ENCODE measurements at places on chromosomes 4 and X.

DNA sequence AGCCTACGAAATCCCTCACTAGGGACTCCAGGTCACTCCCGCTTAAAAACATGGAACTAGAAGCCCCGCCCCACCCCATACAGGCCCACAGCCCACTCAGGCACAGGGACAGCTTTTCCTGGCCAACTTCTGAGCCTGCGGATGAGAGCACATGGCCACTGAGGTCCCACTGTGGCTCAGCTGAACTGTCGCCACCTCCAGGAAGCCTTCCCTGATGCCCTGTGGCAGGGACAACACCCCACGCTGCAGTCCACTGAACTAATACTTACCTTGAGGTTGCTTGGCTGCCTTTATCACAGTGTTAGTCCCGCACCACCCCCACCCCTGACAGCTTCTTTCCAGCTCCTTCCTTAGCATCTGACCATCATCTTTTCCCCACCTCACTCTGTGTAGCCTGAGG is 39.3 kb upstream of the MAN2B2 start:
- DNase-seq: no peak

DNA sequence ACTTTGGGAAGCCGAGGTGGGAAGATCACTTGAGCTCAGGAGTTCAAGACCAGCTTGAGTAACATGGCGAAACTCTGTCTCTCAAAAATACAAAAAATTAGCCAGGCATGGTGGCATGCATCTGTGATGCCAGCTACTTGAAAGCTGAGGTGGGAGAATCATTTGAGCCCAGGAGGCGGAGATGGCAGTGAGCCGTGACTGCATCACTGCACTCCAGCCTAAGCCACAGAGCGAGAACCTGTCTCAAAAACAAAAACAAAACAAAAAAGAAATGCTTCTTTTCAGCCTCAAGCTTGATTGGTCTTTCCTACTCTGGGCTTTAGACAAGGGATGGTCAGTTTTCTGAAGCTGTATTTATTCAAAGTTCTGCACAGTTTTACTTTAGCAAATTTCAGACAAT is 15.8 kb upstream of the DHRSX start:
- DNase-seq: no peak

DNA sequence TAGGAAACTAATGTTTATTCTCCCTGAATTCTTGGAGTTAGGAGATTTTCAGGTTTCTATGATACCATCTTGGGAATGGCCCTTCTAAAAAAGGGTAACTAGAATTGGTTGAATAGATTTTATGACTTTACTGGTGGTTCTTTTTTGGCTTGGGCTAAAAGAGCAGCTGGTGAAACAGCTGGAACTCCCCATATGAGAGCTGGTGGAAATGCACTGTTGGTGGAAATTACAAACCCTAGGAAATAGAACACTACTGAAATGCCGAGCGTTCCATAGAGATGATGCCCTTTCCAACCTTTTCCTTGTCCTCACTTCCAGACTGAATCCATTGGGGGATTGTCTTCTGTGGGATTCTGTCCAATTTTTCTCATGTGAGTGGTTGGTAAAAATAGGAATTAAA is 139.5 kb downstream of the STIM2 start:
- no peak for DNase-seq

DNA sequence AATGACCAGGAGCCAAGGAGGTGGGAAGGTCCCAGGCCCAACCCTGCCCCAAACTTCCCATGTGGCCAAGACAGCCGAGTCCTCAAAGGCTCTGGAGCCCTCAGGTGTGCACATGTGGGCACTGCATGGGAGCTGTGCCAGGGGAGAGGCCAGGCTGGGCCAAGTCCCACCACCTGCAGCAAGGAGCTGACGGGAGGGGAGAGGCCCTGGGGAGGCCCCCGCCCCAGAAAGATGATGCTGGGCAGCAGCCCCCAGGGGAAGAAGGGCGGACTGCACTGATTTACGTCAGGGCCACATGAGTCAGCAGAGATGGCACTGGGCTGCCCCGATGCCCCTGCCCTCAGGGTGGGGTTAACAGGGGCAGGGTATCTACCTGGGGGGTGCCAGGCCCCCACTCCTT is 1.4 kb downstream of the L1CAM start:
- DNase-seq: no peak

GRCh38 chrX:6227935-6228334 is 732 bp downstream of the NLGN4X start:
- peak; percentile 1 for DNase-seq

DNA sequence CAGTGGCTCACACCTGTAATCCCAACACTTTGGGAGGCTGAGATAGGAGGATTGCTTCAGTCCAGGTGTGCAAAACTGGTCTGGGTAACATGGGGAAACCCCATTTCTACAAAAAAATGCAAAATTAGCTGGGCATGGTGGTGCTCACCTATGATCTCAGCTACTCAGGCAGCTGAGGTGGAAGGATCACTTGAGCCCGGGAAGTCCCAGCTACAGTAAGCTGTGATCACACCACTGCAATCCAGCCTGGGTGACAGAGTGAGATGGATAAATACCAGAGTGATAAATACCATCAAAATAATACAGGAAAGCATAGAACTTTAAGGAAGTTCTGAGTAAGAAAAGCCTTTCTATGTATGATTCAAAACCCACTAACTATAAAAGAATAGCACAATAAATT is 52.8 kb downstream of the LRBA start:
- DNase-seq: no peak

- DNase-seq: no peak
Measured at GRCh38 chr4:142164767-142165500, 528.6 kb downstream of the IL15 start.

DNA sequence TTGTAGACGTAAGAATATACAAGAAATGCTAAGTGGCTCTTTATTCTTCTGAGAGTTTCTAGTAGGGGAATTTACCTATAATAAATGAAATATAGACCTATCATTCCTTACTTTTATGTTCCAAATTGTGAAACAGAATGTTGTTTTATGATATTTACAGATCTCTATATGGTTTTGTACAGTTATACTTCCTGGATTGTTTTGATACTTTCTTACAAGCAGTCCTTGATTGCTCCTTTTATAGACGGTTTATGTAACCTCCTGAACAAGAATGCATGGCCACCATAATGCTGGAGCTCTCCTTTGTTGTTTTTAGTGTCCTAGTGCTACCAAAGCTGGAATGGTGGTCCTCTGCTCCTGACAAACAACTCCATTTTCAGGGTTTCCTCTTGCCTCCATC is 91.7 kb upstream of the RPA4 start:
- no peak for DNase-seq

DNA sequence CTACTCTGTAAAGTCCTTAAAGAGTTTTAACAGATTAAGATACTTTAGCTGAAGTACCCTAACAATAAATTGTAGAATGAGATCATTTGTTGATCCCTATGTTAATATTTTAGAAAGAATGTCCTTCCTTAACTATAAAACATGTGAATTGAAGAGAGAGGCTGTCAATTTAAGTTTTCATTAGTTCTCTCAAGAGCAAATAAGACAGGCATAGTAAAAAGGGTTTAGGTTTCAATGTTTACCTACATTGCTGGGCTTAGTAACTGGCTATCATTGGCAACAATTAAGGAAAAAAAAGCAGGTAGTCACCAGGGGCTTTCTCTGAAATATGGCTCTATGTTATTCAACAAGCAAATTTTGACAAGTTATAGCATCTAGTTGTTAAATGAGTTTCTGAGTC is 91.5 kb downstream of the ATRX start:
- DNase-seq: no peak

DNA sequence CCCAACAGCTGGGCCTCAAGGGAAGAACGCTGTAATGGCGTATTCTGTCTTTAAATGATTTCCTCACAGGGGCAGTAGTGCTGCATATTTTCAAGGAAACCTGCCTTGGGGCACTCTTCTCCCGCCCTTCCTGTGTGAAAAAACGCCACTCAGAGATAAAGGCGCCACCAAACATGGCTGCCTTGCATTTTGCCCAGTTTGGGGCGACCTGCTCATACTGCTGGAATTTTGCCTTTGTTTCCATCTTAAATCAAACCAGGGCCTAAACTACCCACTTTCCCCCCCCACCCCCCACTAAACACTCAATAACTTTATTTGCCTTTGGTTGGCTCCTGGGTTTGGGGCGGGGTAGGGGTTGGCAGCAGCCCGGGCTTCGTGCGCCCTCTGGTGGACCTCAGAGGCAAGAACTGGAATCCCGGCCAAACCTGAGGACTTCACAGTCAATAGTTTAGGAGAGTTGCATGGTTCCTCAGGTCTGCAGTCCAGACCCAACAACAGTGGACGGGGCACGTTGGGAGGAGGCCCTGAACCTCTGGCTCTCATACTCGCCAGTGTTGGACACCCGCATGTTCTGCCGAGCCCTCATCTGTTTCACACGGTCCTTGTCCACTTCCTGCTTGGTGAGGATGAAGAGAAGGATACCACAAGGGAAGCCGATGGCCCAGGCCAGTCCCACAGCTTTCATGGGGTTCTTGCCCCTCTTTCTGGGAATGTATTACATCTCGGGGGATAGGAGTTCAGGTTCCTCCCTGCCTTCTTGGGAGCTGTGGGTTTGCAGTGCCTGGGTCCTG is 220.1 kb upstream of the STK26 start:
- DNase-seq: peak; percentile 81
